ENCODE measurements at places on chromosomes 6 and 20.

DNA sequence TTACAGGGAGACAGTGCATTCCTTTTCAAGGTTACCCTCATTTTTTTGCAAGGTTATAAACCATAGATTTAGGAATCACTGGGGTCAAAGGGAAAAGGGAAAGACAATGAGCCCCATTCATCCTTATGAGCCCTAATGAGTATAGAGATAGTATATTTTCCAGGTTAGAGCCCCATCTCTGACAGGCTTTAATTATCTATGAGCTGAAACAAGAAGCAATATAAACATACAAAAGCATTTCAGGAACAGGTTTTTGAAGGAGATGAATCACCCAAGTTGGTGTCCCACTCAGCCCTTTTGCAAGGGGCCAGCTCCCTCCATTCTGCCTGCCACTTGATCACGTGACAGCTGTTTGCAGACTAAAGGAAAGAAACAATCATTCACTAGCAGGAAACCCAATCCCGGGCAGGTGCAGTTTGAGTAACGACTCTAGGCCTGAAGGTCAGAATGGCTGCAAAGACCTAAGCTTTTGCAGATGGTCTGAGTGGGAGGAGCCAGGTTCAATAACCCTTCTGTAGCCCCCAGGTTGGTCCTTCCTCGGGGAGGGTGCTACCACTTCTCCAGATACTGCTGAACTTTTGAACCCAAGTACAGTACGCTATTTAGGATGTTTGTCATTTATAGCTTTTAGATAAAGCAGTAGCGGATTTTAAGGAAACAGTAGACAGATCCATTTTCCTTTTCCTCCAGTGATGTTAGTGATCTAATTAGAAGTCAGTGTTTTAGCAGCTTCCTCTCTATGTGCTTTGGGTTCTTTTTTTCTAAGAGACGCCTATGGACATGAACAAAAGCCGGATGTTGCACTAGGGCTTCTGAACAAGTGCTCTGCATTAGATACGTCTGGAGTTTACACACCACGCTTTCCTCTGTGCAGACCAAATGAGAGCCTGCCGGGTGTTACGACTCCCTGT lies 253.2 kb downstream of the SOX4 start:
- DNase-seq, result no peak

- no peak for DNase-seq
Observed at GRCh38 chr6:2667617-2668016, 83.1 kb downstream of the MYLK4 start.

GRCh38 chr20:3068986-3069900 lies 2.2 kb upstream of the OXT start:
- DNase-seq, result no peak

DNA sequence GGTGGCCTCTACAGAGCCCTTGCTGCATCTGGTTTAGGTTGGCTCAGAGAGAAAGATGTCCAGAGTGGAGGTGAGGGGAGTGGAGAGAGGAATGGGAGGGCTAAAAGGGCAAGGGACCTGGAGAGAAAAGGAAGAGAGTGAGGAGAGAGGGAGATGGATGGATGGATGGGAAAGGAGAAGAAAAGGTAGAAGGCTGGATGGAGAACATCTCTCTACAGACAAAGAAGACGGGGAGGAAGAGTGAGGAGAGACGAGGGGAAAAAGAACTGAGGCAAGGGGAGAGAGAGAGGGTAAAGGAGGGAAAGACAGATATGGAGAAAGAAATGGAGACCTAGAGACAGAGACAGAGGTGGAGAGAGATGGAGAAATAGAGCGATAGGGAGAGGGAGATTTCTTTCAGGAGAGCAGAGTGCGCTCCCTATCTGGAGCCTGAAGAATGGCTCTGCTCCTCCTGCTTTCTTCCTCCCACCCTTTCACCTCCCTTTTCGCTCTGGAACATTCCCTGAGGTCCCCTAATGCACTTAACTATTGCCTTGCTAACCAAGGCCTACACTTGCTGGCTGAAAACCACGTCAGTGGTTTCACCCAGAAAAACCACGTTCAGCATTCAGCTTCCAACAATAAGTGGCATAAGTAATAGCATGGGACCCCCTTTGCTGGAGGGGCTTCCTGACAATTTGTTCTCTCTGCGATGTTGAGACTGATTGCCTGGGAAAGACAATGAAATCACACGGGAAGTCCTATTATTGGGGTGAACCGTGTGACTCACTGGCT lies 286.3 kb downstream of the CDH26 start:
- DNase-seq, result no peak

DNA sequence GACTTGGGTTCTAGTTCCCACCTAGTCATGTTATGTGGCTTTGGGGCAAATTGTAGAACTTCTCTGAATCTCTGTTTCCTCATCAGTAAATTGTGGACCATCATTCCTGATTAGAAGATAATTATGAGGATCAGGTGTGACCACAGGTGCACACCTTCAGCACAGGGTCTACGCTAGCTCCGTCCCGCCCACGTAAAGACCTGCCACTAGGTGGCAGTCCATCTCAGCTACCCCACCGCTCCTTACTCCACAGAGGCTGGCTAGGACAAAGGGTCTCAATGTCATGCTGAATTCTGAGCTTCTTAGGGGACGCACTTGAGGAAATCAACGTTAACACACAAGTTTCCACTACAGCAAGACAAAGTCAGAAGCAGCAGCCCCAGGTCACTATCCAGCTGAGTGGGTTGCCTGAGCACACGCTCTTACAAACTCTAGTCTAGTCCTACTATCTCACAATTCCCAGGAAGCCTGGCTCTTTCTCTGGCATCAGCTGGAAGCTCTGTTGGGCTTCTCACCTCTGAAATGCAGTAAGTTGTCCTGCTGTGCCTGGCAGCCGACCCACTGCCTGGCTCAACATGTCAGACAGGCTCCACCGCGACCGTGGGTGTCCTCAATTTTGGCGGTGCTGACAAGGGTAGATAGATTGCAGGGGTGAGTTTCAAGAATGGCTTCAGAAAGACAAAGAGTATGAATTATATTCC lies 2.0 kb upstream of the PLCG1 start:
- no peak for DNase-seq

GRCh38 chr20:7866285-7866684 lies 74.0 kb downstream of the HAO1 start:
- no peak for DNase-seq

GRCh38 chr6:112415366-112415765 lies 68.2 kb downstream of the RFPL4B start:
- no peak for DNase-seq

- DNase-seq, result no peak
Observed at GRCh38 chr6:167058261-167058660, 59.1 kb downstream of the CEP43 start.

GRCh38 chr6:147117011-147117410 lies 87.2 kb upstream of the STXBP5 start:
- no peak for DNase-seq

DNA sequence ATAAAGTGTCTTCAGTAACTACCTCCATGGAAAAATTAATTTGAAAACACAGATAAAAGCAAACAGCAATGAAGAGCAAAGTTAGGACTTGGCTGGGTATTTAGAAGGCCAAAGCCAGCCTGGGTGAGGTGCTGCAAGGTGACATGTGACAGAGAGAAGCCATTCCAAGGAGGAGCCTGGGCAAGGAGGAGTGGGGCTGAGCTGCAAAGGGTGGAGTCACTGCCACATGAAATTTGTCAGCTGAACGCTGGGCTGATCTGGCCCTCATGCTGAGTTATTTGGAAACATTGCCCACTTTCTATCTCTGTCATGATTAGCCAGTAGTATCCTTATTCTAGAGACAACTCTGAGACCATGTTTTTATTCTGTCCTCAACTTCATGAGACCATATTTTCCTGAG lies 76.3 kb downstream of the PERP start:
- no peak for DNase-seq

DNA sequence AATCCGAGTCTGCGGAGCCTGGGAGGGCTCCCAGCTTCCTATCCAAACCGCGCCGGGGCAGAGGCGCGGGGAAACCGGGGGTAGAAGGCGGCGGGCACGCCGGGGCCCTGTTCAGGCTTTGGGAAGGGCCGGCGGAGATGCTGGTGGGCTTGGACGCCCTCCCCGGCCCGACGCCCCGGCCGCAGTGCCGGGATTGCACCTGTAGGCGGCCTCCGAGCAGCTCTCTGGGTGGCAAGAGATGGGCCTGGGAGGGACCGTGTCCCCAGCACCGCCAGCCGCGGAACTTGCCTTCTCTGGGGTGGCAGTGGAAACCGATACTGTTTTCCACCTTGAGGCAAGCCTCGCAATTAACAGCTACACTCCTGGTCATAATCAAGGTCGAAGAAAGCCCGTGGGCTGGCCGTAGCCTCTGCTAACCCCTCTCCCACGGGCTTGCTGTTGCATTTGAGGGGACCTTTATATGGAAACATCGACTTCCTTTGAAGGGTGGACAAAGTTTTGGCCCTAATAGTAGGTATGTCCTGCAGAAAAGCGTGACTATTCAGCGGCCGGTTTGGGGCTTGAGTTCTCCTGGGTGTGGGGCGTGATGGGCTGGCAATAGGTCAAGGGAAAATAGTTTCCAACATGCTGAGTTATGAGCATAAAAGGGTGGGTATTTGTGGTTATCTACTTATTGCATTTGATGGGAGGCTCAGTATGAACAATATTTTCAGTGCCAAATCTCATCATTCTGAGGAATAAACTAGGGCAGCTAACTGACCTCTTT lies 1.1 kb upstream of the JAG1 start:
- peak; percentile 23 for DNase-seq

GRCh38 chr20:50323209-50323608 lies 132.6 kb downstream of the CEBPB start:
- DNase-seq, result no peak

DNA sequence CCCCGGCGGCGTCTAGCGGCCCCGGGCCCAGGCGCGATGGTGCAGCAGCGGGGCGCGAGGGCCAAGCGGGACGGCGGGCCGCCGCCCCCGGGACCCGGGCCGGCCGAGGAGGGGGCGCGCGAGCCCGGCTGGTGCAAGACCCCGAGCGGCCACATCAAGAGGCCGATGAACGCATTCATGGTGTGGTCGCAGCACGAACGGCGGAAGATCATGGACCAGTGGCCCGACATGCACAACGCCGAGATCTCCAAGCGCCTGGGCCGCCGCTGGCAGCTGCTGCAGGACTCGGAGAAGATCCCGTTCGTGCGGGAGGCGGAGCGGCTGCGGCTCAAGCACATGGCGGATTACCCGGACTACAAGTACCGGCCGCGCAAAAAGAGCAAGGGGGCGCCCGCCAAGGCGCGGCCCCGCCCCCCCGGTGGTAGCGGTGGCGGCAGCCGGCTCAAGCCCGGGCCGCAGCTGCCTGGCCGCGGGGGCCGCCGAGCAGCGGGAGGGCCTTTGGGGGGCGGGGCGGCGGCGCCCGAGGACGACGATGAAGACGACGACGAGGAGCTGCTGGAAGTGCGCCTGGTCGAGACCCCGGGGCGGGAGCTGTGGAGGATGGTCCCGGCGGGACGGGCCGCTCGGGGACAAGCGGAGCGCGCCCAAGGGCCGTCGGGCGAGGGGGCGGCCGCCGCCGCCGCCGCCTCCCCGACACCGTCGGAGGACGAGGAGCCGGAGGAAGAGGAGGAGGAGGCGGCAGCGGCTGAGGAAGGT lies 715 bp downstream of the SOX12 start:
- DNase-seq, result no peak

GRCh38 chr20:57904314-57905105 lies 194.7 kb upstream of the PMEPA1 start:
- no peak for DNase-seq

DNA sequence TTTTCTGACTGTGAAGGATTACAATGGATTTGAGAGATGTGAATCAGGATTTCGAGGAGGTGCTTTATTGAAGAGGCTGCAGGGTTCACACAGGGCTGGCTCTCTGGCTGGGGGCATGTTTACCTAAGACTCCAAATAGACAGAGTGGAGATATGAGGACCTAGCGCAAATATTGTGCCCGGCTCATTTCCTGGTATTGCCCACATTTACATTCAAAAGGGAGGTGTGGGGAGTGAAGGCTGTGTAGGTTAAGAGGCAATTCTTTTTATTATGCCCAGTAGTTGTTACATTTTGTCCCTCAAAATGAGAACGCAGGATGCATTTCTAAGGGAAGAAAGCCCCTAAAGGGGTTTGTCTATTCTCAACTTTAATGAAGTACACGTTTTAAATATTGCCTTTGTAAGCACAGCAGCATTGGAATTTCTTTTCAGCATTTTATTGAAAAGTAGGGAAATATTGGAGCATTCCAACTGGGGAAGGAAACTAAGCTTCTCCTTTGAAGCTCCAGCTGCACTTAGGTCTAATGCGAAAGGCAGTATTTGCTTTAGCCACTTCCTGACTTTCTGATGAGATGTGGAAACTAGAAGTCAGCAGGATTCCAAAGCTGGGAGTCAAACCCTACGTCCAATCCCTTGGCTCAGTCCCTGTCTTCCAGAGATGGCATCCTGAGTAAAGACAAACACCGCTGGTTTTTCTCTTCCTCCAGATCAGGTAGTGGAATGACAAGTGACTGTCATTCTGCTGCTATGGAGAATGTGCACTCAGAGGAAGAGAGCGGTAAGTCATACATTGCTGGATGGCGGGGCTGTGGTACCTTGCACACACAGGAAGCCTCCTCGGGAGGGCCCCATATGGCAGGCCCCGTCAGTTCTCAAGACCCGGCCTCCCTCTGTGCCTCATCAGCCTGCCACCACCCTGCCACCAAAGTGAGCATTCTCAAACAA lies 70.7 kb downstream of the MYB start:
- DNase-seq, result no peak

- no peak for DNase-seq
Observed at GRCh38 chr20:60095456-60095855, 137.2 kb downstream of the CDH26 start.

GRCh38 chr6:125611573-125612344 lies 137.7 kb upstream of the HEY2 start:
- DNase-seq, result no peak

GRCh38 chr6:39962831-39963230 lies 28.6 kb upstream of the MOCS1 start:
- no peak for DNase-seq

DNA sequence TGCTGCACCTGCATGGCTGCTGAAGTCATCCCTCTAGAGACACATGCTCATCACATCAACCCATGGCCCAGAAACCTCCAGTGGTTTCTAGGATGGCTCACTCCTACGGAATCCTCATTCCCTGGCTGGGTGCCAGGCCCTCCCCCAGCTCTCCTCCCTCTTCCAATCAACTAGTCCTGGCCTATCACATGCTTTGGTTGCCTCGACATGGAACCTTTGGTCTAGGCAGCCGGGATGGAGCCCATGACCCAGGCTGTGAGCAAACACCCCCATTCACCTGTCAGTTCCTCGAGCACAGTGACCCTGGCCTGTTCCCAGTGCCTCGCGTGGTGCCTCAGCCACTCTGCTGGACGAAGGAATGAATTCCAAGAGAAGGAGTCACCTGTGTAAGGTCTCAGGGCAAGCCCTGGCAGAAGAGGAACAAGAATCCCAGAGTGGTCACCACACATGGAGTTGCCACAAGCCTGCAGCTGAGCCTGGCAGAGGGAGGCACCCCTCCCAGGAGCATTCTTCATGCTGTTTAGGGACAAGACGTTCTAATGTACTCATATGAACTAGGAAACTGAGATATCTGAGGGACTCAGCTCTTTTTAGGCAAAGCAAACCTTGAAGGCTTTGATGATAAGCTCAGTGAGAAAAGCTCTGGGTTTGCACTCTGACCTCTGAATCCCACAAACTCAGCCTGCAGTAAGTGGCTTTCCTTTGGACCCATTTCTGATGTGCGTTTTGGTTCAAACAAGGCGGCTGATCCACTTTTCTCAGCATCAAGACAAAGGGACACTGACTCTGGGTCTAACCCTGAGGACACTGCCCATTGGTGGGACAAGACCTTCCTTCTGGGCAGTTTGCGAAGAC lies 40.2 kb downstream of the PPP1R3G start:
- no peak for DNase-seq

GRCh38 chr20:33110147-33110825 lies 30.8 kb downstream of the BPIFB4 start:
- no peak for DNase-seq

GRCh38 chr6:141464490-141464889 lies 668.2 kb upstream of the GJE1 start:
- DNase-seq, result no peak

Data from activated CD8-positive, alpha-beta memory T cell treated with anti-CD3 and anti-CD28 coated beads for 1 hour (primary cell).